ENCODE measurements at places on chromosomes 6 and 20.

DNA sequence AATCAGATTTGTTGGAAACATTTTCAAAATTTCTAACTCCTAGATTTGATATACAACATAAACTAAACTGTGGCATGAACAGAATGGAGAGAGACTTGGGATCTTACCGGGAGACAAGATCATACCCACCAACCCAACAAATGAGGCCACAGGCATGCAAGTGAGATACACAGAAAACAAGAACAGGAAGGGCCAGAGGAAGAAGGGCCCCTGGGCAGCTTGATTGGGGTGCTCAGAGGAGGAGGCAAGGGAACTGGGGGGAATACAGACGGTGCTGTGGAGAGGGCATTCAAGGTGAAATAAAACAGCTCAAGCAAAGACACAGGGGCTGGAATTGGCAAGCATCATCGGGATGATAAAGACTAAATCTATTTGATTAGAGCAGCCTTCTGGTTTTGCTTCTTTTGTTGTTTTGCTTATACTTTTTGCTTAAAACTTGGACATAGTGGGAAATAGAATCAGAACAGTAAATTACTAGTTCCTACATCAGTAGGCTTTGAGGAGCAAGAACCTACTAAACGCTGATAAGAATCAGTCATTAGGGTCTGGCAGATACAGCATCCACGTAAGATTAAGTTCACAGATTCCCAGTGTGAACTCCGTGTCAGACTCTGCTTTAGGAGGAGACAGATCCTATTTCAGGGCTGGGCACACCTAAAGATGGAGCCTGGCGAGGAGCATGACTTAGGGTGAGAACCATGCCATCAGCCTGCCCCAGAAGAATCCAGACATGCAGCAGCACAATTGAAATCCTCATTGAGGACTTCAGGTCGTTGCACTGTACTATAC lies 3.5 kb upstream of the RAMACL start:
- H3K4me1 ChIP-seq: no peaks in the 10 kb centered on the region
- no peak overlapping the region for H3K4me3 ChIP-seq
- no peaks in the 10 kb centered on the region for H3K36me3 ChIP-seq
- no peak overlapping the region for H3K27ac ChIP-seq
- no peaks in the 10 kb centered on the region for H3K27me3 ChIP-seq

DNA sequence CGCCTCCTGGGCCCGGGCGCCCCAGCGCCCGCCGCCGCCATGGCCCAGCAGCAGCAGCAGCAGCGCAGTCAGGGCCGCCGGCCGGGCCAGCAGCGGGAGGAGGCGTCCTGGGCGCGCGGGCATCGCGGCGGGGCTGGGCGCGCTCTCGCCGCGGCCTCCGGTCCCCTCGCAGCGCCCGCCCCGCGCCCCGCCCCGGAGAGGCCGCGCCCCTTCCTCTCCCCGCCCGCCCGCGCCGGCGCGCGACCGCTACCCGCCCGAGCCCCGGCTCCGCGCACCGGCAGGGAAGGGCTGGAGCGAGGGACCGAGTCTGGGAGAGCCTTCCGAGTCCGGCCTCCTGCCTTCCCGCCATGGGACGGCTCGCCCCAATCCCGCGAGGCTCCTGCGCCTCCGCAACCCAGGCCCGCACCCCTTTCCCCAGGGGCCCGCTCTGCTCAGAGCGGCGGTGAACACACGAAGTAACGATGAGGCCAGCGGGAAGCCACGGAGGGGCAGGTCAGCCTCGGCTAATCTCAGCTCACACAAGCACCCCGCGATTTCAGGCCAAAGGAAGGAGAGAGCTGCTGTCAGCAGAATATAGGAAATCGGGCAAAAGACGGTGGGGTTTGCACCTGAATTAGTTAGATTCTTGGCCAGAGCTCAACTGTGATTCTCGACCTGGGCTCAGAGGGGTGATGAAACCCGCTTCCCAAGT lies at the start of gene TXNDC5:
Gene TXNDC5, minus strand, starts transcription at position 135 of the 691 bp plus-strand sequence. Its CDS starts 12 bp downstream, at position 123.
- peak; percentile 57 for DNase-seq
- no peaks in the 10 kb centered on the region for H3K36me3 ChIP-seq
- peak within 1 kb of the TSS; percentile 59 for H3K27ac ChIP-seq
- peaks cover 16% of the 10 kb centered on the region for H3K4me1 ChIP-seq

DNA sequence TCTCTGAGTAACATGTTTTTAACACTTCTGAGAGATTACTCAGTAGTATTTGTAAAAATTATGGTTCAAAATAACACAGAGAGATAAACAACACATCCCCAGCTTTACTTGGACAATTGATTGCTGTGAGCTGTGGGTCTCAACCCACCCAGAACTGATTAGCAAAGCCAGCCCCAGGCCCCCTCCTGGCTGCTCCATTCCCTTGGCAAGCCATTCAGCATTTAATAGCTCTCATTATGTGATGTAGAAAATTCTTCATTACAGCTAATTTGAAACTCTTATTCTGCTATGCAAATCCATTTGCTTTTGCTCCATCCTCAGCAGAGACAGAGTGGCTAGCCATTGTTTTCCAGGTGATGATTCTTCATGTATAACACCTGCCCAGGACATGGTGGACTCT lies 16.6 kb upstream of the SIRT5 start:
- no peak overlapping the region for H3K4me3 ChIP-seq
- H3K27ac ChIP-seq: no peak overlapping the region
- no peaks in the 10 kb centered on the region for H3K4me1 ChIP-seq
- DNase-seq: no peak
- no peaks in the 10 kb centered on the region for H3K27me3 ChIP-seq

DNA sequence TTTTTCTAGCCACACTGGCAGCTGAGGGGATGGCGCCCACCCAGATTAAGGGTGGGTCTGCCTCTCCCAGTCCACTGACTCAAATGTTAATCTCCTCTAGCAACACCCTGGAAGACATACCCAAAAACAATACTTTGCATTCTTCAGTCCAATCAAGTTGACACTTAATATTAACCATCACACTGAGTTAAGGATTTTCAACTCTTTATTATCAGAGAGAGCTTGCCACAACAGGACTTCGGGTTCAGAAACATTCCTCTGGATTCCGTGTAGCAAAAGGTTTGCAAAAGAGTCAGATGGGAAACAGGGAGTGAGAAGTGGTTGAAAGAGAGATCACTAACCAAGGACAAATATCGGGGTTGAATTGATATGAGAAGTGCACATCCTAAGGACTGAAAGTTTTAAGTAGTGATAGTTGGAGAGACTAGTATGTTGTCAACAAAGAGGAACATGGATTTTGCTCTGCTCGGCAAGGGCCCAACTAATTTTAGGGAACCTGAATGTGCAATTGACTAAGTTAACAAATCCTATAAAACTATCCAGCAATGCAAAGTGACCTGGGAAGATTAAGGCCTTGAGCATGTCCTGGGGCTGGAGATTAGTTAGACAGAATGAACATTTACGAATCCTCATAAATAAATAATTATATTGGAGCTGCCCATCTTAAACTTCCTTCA lies 137.0 kb upstream of the TENT5A start:
- H3K27ac ChIP-seq: no peak overlapping the region
- no peak overlapping the region for H3K4me3 ChIP-seq
- no peak for DNase-seq
- H3K36me3 ChIP-seq: no peaks in the 10 kb centered on the region
- H3K4me1 ChIP-seq: no peaks in the 10 kb centered on the region

GRCh38 chr20:1108437-1108920 lies 9.9 kb upstream of the PSMF1 start:
- H3K27me3 ChIP-seq: no peaks in the 10 kb centered on the region
- no peaks in the 10 kb centered on the region for H3K4me1 ChIP-seq
- H3K36me3 ChIP-seq: no peaks in the 10 kb centered on the region

GRCh38 chr6:88238901-88239300 lies 72.8 kb upstream of the CNR1 start:
- no peak overlapping the region for H3K4me3 ChIP-seq
- H3K4me1 ChIP-seq: no peaks in the 10 kb centered on the region
- H3K27ac ChIP-seq: no peak overlapping the region
- DNase-seq: no peak
- H3K27me3 ChIP-seq: no peaks in the 10 kb centered on the region

DNA sequence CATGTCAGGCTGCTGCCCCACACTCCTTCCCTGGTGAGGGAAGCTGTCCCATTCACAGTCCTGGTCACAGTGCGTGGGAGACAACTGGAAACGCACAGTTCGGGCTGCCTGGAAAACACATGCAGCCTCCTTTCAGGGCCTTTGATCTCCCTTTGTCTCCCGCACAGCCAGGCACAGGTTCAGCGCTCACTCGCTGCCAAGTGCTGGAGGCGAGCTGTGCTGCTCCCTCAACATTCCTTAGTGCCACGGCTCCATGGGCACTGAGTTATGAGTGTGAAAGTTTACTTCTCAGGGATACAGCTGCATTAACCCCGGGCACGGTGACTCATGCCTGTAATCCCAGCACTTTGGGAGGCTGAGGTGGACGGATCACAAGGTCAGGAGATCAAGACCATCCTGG lies 9.1 kb downstream of the YTHDF1 start:
- H3K27me3 ChIP-seq: no peaks in the 10 kb centered on the region
- H3K36me3 ChIP-seq: peaks cover 49% of the 10 kb centered on the region
- H3K4me3 ChIP-seq: no peak overlapping the region
- no peak overlapping the region for H3K27ac ChIP-seq
- DNase-seq: no peak

DNA sequence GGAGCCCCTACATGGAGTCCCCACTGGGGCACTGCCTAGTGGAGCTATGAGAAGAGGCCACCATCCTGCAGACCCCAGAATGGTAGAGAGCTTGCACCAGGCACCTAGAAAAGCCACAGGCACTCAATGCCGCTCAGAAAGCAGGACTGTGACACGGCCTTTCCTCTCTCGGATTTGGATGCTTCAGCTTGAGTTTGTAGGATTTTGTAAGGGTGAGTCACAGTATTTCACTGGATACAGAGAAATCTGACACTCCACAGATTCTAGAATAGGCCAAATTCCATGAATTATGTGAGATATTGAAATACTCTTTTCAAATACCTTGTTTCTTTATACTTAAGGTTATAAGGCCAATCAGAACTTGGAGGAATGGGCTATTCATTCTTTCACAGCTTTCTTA lies 424.5 kb downstream of the HTR1B start:
- H3K4me3 ChIP-seq: no peak overlapping the region
- H3K4me1 ChIP-seq: no peaks in the 10 kb centered on the region

DNA sequence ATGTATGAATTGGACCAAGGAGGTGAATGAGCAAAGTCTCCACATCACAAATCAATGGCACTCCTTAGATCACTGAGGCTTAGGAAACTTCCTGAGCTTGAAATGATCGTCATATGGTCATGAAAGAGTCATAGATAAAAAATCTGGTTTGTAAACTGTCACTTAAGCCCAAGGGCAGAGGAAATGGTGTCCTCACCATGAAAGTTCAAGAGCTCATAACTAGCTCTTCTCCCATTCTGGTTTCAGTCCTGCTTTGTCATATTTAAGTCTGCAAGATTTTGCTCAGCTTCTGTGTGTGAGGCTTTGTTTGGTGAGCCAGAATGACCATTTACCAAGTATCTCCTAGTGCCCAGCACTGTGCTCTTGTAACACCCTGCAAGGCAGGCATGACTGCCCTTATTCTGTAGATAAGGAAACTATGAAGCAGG lies 60.5 kb downstream of the GJA10 start:
- peak; percentile 27 for DNase-seq
- no peak overlapping the region for H3K4me3 ChIP-seq
- H3K27me3 ChIP-seq: no peaks in the 10 kb centered on the region
- peaks cover 4% of the 10 kb centered on the region for H3K36me3 ChIP-seq
- H3K27ac ChIP-seq: no peak overlapping the region

DNA sequence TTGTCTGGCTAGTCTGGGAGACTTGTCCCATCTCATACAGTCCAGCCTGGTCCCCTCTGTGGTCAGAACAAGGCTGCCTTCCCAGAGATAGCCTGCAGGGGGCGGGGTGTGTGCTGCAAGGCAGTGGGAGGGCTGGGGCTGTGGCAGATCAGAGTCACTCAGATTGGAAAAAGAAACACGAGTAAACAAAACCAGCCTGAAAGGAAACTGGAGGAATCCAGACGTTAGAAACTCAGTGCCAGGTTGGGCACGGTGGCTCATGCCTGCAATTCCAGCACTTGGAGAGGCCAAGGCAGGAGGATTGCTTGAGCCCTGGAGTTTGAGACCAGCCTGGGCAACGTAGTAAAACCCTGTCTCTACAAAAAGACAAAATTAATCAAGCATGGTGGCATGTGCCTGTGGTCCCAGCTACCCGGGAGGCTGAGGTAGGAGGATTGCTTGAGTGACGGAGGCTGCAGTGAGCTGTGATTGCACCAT lies 20.2 kb downstream of the LEMD2 start:
- peak; percentile 53 for DNase-seq
- H3K36me3 ChIP-seq: peaks cover 8% of the 10 kb centered on the region
- peaks cover 6% of the 10 kb centered on the region for H3K4me1 ChIP-seq
- no peak overlapping the region for H3K27ac ChIP-seq
- H3K4me3 ChIP-seq: no peak overlapping the region

- no peak for DNase-seq
- H3K4me3 ChIP-seq: no peak overlapping the region
Measured at GRCh38 chr20:33026072-33026778, 5.2 kb upstream of the BPIFB6 start.

All from CD8-positive, alpha-beta memory T cell (primary cell).